ENCODE measurements at places on chromosomes 11 and 22. TPM values are rescaled to one million over a fixed set of nuclear protein-coding genes. Genes with fewer than 3 reads are reported as not detected.
A peak's percentile ranks its signal among the peaks of the same experiment; 100 is the strongest.

DNA sequence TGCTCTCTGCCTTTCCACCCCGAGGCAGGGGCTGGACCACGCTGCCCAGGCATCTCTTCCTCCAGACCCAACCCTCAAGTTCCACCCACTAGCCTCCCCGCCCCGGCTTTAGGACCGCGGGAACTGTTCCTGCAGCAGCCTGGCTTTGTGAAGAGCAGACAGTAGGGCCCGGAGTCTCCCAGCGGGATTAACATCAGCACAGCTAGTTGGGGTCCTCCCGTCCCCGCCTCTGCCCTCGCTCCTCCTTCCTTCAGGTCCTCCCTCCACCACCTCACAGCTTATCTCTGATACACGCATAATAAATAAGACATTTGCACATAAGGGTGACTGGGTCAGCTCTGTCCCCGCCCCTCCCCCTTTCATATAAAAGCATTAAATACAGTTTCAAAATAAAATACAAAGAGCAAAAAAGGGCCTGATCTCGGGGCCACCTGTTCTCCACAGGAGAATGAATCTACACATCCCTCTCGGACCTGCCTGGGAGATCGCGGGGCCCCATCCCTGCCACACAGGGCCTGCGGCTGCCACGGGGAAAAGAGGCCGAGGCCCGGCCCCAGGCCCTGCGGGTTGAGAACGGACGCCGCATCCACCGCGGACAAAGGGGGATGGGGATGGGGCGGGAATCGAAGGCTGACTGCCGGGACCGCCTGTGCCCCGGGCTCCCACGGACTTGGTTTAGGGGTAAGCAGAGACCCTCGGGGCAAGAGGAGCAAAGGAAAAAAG, 6.5 kb downstream of the ZFTA start:
- peak overlapping the region; percentile 45 for H3K4me3 ChIP-seq
- no peaks in the 10 kb centered on the region for H3K27me3 ChIP-seq
- no peak for DNase-seq
- no peaks in the 10 kb centered on the region for H3K4me1 ChIP-seq
- H3K27ac ChIP-seq: peak overlapping the region; percentile 73
- peaks cover 8% of the 10 kb centered on the region for H3K36me3 ChIP-seq

- H3K4me3 ChIP-seq: peak overlapping the region; percentile 92
- peaks cover 33% of the 10 kb centered on the region for H3K4me1 ChIP-seq
- no peak for DNase-seq
- peak overlapping the region; percentile 95 for H3K27ac ChIP-seq
- H3K36me3 ChIP-seq: peaks cover 20% of the 10 kb centered on the region
These were observed 739 bp downstream of the ZMAT5 start for GRCh38 chr22:29765905-29766631.

Gene OR51B5
- total RNA-seq: not detected

- no peaks in the 10 kb centered on the region for H3K36me3 ChIP-seq
- no peaks in the 10 kb centered on the region for H3K4me1 ChIP-seq
- DNase-seq: no peak
- no peaks in the 10 kb centered on the region for H3K27me3 ChIP-seq
- peak overlapping the region; percentile 33 for H3K27ac ChIP-seq
These were observed 23.9 kb upstream of the ZC3H12C start for GRCh38 chr11:110069158-110069737.

Gene GAL
- not detected for total RNA-seq

GRCh38 chr11:105367129-105367528, 227.6 kb upstream of the CARD18 start:
- H3K4me3 ChIP-seq: no peak overlapping the region
- H3K4me1 ChIP-seq: no peaks in the 10 kb centered on the region
- no peaks in the 10 kb centered on the region for H3K36me3 ChIP-seq
- H3K27ac ChIP-seq: no peak overlapping the region
- DNase-seq: no peak

Gene CRYBA4
- total RNA-seq: not detected

Gene SERHL2
- 2.4 TPM for total RNA-seq

GRCh38 chr11:97610000-97610399, 1220.2 kb downstream of the JRKL start:
- no peaks in the 10 kb centered on the region for H3K27me3 ChIP-seq
- H3K36me3 ChIP-seq: no peaks in the 10 kb centered on the region
- H3K27ac ChIP-seq: no peak overlapping the region
- no peak for DNase-seq

DNA sequence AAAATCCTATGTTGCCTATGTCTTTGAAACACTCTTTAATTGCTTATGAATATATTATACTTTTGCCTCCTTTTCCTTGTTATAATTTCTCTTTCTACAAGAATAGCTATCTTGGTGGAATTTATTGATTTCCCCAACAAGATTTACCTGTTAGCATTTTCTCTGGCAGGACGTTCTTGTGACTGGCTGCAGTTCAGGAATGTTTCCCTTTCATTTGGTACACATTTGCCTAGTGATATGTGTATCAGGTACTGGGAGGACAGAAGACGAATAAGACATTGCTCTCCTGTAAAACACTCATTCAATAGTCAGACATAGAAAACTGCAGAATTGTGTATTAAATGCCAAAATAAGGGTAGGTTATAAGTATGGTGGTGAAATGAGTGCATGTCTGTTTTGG, 279.9 kb downstream of the FAT3 start:
- no peaks in the 10 kb centered on the region for H3K4me1 ChIP-seq
- H3K27ac ChIP-seq: no peak overlapping the region
- DNase-seq: no peak

Gene ASCL2
- total RNA-seq: 0.51 TPM

Gene DRICH1
- total RNA-seq: not detected

GRCh38 chr11:133347988-133348387, 184.3 kb downstream of the OPCML start:
- no peak overlapping the region for H3K4me3 ChIP-seq
- DNase-seq: no peak
- H3K4me1 ChIP-seq: no peaks in the 10 kb centered on the region
- H3K27me3 ChIP-seq: no peaks in the 10 kb centered on the region
- H3K36me3 ChIP-seq: no peaks in the 10 kb centered on the region
- no peak overlapping the region for H3K27ac ChIP-seq

Gene TEX12
- not detected for total RNA-seq

- H3K27ac ChIP-seq: peak within 1 kb of the TSS; percentile 82
- peak within 1 kb of the TSS; percentile 56 for H3K4me3 ChIP-seq
- no peaks in the 10 kb centered on the region for H3K36me3 ChIP-seq
- H3K27me3 ChIP-seq: no peaks in the 10 kb centered on the region
These were observed at the start of gene MRGPRF for GRCh38 chr11:69013009-69013951. Gene MRGPRF (minus strand): TSS chr11:69013246. CDS start chr11:69009901, 3,345 bp downstream.

GRCh38 chr11:62804310-62805075, 747 bp downstream of the NXF1 start:
- no peaks in the 10 kb centered on the region for H3K4me1 ChIP-seq
- H3K36me3 ChIP-seq: peaks cover 39% of the 10 kb centered on the region
- H3K4me3 ChIP-seq: peak overlapping the region; percentile 87
- H3K27ac ChIP-seq: peak overlapping the region; percentile 91

GRCh38 chr22:32596471-32596870, 121.9 kb downstream of the FBXO7 start:
- H3K4me3 ChIP-seq: no peak overlapping the region
- no peaks in the 10 kb centered on the region for H3K4me1 ChIP-seq
- no peaks in the 10 kb centered on the region for H3K27me3 ChIP-seq
- H3K36me3 ChIP-seq: no peaks in the 10 kb centered on the region
- DNase-seq: no peak
- no peak overlapping the region for H3K27ac ChIP-seq

Gene C11orf52
- total RNA-seq: 1.5 TPM

- H3K27me3 ChIP-seq: no peaks in the 10 kb centered on the region
- no peaks in the 10 kb centered on the region for H3K36me3 ChIP-seq
- no peak overlapping the region for H3K4me3 ChIP-seq
- no peak overlapping the region for H3K27ac ChIP-seq
These were observed 56.1 kb upstream of the VSTM5 start for GRCh38 chr11:93906486-93906885.

Gene OR2AG2
- total RNA-seq: not detected

Gene MAPK12
- 13.0 TPM for total RNA-seq

DNA sequence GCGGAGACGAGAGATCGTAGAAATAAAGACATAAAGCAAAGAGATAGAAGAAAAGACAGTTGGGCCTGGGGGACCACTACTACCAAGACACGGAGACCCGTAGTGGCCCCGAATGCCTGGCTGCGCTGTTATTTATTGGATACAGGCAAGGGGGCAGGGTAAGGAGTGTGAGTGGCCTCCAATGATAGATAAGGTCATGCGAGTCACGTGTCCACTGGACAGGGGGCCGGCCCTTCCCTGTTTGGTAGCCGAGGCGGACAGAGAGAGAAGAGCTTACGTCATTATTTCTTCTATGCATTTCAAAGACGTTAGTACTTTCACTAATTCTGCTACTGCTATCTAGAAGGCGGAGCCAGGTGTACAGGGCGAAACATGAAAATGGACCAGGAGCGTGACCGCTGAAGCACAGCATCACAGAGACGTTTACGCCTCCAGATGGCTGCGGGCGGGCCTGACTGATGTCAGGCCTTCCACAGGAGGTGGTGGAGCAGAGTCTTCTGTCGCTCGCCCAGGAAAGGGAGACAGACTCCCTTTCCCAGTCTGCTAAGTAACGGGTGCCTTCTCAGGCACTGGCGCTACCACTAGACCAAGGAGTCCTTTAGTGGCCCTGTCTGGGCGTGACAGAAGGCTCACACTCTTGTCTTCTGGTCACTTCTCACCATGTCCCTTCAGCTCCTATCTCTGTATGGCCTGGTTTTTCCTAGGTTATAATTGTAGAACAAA, 24.8 kb downstream of the PPP6R2 start:
- no peak overlapping the region for H3K27ac ChIP-seq
- DNase-seq: no peak
- no peak overlapping the region for H3K4me3 ChIP-seq

Gene ARHGAP8
- total RNA-seq: not detected

Gene PPP1R14B
- 99.2 TPM for total RNA-seq

Gene APOL5
- total RNA-seq: 0.74 TPM

GRCh38 chr11:113048820-113049768, 87.9 kb downstream of the NCAM1 start:
- H3K27ac ChIP-seq: no peak overlapping the region
- H3K4me1 ChIP-seq: no peaks in the 10 kb centered on the region
- H3K4me3 ChIP-seq: no peak overlapping the region
- DNase-seq: no peak

GRCh38 chr11:72614381-72614780, 59.8 kb downstream of the PDE2A start:
- H3K4me3 ChIP-seq: no peak overlapping the region
- no peak for DNase-seq
- H3K27ac ChIP-seq: no peak overlapping the region

Data from right atrium auricular region (tissue), 2 donors.